ENCODE measurements at places on chromosomes 2 and 18.

GRCh38 chr2:48448274-48449061 lies 81.5 kb upstream of the STON1 start:
- no peak for DNase-seq

DNA sequence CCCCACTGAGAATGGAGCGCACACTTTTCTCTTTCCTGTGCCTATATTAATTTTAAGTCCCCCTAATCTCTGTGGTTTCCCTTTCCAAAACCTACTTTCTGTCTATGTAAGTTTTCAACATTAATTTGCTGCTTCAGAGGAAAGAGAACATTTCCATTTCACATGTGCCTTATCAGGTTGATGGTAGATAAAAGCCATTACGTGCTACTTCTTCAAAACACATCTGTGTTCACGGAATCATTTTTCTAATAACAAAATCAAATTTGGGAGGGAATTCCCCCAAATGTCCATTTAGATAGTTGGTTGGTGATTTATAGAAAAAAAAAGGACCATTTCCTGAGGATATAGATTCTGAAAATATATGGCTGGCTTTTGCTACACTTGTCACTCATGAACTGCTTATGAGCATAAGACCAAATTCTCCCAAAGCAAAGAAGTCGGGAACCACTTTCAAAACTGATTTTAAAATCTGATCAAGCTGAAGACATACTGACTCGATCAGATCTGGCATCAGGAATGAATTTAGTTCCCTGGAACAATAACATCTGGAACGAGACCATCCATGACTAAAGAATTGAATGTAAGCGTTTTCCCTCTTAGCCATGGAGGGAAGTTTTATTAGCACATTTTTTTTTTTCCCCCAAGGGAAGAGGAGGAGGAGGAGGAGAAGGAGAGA lies 8.2 kb downstream of the PTGR3 start:
- DNase-seq: no peak

- no peak for DNase-seq
Observed at GRCh38 chr2:65264821-65265670, 37.4 kb downstream of the ACTR2 start.

DNA sequence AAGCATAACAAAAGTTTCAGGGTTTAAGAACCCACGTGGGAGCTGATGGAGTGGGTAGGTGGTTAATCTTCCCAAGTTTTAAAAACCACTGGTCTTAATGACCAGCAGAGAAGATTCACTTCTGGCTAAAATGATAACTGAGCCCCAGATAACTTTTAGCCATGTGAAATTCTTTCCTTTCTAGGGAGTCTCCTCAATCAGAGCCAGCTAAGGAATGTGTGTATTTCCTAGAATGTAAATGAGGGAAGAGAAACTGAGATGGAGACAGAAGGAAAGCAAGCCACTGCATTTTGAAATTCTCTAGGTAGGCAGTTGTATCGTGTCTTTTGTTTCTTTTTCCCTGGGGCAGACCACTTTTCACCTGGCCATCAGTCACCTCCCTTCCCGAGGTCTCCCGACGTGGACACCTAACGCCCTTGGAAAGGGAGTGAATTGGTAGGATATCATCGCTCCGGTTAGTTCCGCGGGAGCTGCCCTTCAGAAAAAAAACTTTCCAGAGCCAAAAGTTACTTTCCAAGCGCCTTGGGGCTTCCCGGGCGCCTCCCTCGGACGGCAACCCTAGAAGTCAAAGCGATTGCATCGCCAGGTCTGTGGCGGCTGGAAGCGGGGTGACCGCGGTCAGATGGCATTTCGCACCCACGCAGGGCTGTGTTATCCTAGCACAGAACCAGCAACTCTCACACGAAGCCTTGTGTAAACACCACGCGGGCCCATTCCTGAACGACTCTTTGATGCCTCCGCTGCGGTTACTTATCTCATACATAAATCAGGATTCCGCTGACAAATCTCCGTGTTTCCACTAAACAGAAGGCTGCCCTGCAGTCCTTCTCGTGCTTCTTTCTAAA lies 1.3 kb downstream of the COLEC12 start:
- no peak for DNase-seq

GRCh38 chr2:171297956-171298355 lies 135.8 kb downstream of the METTL8 start:
- no peak for DNase-seq

DNA sequence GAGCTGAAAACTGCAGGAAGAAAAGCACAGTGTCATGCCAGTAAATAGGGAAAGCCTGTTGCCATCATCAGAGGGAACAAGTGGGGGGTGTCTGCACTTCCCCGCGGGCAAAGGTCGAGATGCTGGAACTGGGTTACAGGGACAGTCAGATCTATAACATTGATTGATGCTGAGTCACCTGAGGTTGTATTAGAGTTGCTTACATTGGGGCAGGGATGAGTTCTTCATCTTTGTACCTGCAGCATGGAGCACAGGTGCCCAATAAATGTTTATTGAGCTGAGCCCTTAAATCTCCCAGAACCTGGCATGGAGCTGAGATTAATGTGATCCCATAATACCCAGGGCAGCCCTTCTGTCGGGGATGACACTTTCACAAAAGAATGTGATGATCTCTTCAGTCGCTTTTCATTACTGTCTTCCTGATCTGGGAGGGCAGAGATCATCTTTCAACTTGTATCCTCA lies 5.9 kb upstream of the RNF152 start:
- DNase-seq: no peak

GRCh38 chr18:56851774-56852173 lies 200.6 kb downstream of the WDR7 start:
- no peak for DNase-seq

DNA sequence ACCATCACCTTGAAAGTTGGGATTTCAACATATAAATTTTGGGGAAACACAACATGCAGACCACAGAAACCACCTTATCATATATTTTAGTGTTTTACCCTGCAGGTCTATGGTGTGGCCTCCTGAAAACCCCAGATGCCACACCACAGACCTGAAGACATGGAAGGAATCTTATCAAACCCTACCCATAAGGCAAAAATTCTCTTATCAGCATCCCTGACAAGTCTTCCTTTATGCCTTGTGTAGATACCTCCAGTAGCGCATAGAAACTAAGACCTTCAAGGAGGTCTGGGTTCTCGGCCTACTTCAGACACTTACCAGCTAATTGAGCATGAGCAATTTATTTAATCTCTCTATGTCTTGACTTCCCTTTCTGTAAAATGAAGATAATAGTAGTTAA lies 59.1 kb upstream of the SLC14A2 start:
- no peak for DNase-seq

- DNase-seq: no peak
Observed at GRCh38 chr2:135996304-135996703, 10.9 kb upstream of the DARS1 start.

GRCh38 chr2:40226637-40227036 lies 225.3 kb downstream of the SLC8A1 start:
- no peak for DNase-seq

- no peak for DNase-seq
Observed at GRCh38 chr2:218259099-218259961, 1.5 kb upstream of the GPBAR1 start.

- DNase-seq: no peak
Observed at GRCh38 chr2:239979243-239980023, 45.7 kb downstream of the NDUFA10 start.

DNA sequence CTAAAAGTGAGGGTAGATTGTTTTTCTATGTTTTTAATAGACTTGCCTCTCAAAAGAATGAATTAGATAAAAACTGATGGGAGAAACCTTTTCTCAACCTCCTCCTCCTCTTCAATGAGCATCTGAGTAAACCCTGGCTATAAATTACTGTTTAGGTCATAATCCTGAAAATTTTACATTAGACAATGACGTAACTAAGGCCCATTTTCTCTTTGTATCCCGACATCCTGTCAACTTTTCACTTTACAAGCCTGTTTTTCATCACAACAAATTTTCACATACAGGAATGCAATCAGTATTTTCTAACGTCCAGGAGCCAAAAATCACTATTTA lies 1.3 kb downstream of the SPIRE1 start:
- no peak for DNase-seq

DNA sequence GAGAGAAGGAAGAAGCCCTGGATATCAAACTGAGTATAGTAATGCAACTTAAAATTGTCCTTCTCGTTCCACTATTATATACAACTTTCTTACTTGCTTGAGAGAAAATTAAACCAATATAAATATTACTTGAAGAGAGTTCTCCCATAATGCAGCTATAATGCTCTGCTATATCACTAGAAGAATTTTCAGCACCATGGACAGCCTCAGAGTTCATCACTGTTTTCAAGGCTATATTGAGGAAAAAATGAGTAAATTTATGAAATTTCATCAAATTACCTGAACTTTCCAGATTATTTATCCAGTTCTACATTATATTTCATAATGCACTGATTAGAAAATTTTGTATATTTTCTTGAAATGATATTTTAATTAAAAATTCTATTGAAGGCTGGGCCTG lies 1053.5 kb upstream of the FAM98A start:
- no peak for DNase-seq

DNA sequence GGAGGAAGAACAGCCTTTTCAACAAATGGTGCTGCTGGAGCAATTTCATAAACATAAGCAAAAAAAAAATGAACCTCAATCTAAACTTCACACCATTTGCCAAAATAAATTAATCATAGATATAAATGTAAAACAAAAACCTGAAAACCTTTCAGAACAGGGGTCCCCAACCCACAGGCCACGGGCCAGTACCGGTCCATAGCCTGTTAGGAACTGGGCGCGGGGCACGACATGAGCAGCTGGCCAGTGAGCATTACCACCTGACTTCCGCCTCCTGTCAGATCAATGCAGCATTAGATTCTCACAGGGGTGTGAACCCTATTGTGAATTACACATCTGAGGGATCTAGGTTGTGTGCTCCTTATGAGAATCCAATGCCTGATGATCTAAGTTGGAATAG lies 176.0 kb downstream of the EXOC6B start:
- DNase-seq: no peak

DNA sequence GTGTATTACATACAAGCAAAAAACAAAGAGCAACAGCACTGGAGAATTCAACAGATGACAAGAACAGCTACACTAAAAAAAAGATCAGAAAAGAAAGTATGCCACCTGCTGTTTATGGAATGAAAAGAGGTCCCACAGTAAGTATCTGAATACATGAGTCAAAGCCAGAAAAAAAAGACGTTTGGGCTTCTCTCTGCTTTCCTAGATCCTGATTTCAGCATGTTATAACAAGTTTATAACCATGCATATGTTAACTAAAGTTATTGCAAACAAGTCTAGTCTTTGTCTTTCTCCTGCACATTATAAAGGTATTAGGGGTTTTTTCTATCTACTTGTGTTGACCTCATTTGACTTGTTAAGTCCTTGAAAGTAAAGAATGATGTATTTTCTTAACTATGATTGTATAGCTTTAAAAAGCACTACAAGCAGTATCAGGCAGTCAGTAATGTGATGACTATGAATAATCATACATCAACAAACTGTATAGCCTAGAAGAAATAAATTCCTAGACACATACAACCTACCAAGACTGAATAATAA lies 108.5 kb upstream of the COL5A2 start:
- DNase-seq: no peak

- no peak for DNase-seq
Observed at GRCh38 chr18:79863161-79864005, 65.6 kb downstream of the KCNG2 start.

GRCh38 chr2:151756820-151757219 lies 22.5 kb upstream of the NEB start:
- DNase-seq: no peak

- DNase-seq: no peak
Observed at GRCh38 chr2:159895258-159896065, 97.5 kb upstream of the CD302 start.

DNA sequence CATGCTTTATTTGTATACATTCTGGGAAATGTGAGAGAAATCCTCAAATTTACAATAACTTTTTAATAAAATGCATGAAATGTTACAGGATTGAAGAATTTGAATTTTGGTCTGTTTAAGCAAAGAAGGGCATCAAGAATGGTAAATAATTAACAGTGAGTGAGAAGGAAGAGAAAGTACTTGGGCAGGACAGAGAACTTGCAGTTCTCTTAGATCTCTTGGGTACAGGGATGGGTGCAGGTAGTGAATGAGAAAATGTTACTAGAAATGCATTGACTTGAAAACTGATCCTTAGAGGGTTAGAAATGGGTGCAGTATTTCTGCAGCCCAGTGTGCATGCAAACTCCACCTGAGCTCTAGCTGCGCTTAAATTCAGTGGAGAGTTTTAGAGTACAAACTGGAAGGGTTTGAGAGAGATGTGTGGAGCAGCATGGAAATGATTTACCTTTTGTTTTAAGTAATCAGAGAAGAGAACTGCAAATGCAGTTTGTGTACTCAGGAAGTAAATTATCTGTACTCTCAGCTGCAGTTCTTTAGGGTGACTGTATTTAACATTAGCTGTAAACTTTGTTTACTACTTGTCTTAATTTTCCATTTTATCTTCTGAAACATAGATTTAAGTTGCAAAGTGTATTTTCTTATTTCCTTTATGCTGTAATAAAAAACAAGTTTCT lies 51.0 kb upstream of the RAB27B start:
- no peak for DNase-seq

DNA sequence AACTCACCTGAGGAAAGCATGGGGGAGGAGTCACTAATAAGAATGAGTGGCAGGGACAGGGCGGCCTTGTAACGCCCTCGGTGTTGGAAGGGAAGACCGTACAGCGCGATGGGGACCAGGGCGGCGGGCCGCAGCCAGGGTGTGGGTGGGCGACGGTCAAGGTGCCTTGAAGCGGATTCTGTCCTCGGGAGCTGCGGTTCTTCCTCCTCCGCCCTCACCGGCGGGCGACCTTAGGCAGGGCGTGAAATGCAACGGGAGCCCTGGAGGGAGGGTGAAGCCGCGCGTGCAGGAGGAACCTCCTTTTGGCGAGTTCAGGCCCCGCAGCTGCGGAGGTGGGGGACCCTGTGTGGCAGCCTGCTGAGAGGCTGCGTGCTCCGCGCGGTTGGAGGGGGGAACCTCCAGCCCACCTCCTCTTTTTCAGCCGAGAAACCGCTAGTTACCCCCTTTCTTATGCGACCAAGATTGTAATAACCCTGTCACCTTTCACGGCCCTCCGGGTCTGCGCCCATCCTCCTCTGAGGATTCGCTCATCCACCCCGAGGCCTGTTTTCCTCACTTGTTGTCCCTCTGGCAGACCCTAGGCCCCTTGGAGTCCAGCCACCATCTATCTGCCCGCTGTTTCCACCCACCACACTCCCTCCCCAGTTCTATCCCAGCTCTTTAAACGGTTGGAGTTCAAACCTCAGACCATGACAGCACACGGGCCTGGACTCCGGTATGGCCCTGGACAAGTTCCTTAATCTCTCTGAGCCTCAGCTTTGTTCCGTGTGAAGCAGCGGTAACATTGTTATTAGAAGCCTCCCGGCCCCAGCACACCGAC lies 823 bp upstream of the RNU2-63P start:
- DNase-seq: no peak

- no peak for DNase-seq
Observed at GRCh38 chr2:232137356-232138147, 176.0 kb downstream of the DIS3L2 start.

- DNase-seq: no peak
Observed at GRCh38 chr2:8692783-8693156, 10.9 kb downstream of the ID2 start.

GRCh38 chr2:102336502-102336945 lies 19.1 kb upstream of the IL18R1 start:
- DNase-seq: no peak

Data from activated CD8-positive, alpha-beta memory T cell treated with anti-CD3 and anti-CD28 coated beads for 1 hour (primary cell).